ENCODE measurements at places on chromosomes 12 and 14.

GRCh38 chr14:73719791-73720190, 5.6 kb upstream of the PNMA1 start:
- DNase-seq = no peak

- no peak for DNase-seq
Measured at GRCh38 chr14:68111097-68111852, 291.7 kb downstream of the RAD51B start.

DNA sequence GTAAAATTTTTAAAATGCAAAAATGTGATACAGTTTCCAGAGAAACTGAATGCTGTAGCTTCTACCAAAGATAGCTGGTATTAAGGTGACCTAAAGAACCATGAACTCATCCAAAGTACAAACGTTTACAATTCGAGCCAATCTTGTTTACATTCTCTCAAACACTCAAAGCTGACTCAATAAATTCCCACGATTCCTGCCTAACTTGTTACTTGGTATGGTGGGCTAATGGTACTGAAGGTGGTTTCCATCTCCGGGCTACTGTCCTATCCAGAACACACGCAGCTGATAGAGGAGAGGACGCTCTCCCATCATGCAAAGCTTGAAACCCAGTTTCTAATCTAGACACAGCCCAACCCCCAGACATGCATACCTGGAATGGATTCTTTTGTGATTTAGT, 31.5 kb downstream of the RAD9B start:
- DNase-seq = no peak

GRCh38 chr12:52324153-52324444, 2.9 kb upstream of the KRT83 start:
- DNase-seq = no peak

DNA sequence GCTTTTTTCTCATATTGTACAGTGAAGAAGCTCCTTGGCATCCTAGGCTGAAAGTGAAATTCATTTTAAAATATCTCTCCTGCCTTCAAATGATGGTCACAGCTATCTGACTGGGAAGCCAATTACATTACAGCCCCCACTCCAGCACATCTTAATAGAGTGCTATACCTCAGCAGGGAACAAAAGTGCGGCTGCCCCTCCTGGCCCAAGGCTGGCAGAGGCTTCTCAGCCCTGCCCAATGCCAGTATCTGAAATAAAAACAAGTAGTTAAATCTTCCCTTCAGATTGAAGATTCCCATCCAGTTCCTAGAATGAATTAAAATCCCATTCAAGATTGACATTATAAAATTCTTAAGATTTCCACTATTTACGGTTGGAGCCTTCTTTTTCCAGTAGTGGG, 54.9 kb upstream of the GNG2 start:
- DNase-seq = no peak

DNA sequence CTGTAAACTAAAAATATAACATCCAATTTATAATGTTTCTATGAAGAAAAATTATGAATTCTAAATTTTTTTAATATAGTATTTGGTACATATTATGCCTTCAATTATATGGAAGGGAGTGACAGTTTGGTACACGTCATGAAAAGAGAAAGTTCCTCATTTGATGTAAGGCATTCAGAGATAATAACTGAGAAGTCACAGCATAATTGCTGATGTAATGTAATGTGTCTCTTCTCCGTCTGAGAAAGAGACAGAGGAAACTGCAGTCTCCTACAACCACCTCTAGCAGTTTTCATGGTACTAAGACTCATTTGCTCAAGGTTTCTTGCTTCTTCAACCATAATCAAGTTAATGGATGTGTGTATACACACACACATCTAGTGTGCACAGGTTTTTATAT, 2.3 kb upstream of the CD69 start:
- no peak for DNase-seq

GRCh38 chr12:23169012-23169695, 544.2 kb downstream of the ETNK1 start:
- no peak for DNase-seq

DNA sequence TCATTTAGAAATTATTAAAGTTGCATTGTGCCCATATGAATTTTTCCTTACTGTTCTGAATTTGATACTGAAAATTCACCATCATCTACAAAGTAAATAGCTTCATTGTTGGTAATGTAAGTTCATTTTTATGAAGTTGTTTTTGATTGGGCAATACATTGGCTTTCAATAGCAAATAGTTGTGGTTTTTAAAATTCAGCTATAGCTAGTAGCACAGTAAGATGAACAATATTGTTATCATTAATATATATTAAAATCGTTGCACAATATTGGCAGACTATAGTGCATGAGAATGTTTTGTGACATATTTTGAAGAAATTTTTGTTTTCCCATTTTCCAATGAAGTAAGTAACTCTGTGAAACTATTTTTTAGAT, 575.0 kb downstream of the PRKD1 start:
- DNase-seq = no peak

- DNase-seq = no peak
Measured at GRCh38 chr12:119222222-119222951, 43.7 kb downstream of the HSPB8 start.

DNA sequence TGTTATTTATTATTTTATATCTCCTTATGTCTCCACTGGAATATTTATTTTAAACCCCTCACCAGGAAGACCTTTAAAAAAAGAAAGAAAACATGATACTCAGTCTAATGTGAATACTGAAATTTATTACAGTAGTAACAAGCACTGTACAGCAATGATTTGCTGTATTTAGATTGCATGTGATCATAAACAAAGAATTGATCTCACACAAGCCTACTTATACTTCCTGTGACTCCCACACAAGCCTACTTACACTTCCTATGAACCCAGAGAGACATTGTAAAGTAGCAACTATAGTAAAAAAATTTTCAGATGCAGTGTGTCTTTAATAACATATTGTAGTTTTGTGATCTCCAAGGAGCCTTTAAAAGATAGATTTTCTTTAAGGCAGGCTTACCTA, 142.7 kb upstream of the SYT1 start:
- no peak for DNase-seq

- no peak for DNase-seq
Measured at GRCh38 chr12:116009805-116010204, 267.7 kb downstream of the MED13L start.

DNA sequence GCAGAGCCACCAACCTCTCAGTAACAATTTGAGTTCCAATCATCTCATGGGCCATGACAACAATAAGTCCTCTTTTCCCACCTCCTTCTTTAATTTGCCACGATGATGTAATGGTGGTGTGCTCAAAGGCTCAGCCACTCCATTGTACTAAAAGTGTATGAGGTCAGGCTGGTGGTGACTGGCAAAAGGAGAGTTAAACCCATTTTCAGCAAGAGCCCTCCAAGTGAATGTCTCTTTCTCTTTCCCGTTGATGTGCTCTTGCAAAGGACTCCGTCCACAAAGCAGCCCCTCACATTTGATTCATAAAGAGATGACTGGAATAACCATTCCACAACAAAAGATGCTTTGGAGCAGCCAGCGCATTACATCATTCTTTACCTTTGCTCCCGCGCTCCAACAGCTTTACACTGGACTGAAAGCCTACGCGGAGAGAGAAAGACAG, 41.6 kb downstream of the DUSP16 start:
- peak; percentile 61 for DNase-seq

GRCh38 chr12:541676-542324, 82.1 kb downstream of the B4GALNT3 start:
- no peak for DNase-seq

GRCh38 chr14:102421411-102422057, 58.8 kb downstream of the TECPR2 start:
- DNase-seq = no peak

DNA sequence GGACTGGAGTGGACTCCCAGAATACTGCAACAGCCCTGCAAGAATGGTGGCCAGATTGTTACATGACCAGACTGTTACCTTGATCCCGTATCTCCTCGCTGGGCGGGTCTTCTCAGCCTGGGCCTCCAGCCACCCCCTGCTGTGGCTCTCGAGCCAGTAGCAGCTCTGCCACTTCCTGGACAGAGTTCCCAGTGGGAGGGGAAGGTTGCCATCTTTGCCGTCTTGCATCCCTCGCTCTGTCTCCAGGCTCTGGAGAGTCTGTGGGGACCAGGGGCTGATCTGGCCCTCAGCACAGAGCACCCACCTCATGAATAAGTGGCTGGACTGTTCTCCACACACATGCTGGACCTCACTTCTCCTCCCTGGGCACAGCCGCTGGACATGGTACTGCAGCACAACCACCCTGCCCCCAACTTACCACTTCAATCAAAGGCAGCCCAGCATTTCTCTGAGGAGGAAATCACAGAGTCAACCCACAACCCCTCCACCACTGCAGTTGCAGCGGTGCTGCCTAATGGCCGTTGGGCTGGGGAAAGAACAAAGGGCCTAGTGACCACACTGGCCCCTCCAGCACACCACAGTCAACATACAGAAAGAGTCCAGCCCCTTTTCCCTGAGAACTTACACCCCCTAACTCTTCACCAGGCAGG, 6.9 kb upstream of the KLRF1 start:
- no peak for DNase-seq

GRCh38 chr12:1885082-1885596, 33.3 kb downstream of the CACNA2D4 start:
- DNase-seq = no peak

DNA sequence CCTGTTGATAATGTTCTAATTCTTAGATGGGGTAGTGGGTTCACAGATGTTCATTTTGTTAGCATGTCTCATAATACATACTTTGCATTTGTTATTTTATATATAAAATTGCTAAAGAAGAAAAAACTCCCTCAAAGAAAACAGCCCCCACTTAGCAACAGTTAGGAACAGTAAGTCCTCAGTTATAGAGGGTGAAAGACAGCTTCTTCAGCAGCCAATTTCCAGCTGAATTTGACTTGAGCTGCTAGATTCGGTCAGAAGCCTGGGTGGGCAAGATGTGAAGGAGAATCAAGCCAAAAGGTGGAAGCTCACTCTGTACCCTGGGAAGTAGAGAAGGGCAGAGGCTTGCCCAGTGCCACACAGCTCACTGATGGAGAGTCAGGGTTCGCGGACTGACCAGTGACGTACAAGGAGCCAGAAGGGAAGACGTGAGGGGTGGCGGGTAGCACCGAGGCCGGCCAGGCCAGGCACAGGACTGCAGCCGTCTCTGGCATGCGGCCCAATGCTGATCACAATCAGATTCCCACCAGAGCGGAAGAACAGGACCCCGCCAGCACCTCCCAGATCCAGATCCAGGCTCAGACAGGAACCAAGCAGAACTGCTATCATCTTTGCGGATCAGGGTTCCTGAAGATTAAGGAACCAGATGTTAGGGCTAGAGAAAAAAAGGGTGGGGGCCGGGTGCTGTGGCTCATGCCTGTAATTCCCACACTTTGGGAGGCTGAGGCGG, 30.4 kb upstream of the VWF start:
- no peak for DNase-seq

- DNase-seq = peak; percentile 5
Measured at GRCh38 chr14:49306152-49306751, 279.9 kb downstream of the RPS29 start.

DNA sequence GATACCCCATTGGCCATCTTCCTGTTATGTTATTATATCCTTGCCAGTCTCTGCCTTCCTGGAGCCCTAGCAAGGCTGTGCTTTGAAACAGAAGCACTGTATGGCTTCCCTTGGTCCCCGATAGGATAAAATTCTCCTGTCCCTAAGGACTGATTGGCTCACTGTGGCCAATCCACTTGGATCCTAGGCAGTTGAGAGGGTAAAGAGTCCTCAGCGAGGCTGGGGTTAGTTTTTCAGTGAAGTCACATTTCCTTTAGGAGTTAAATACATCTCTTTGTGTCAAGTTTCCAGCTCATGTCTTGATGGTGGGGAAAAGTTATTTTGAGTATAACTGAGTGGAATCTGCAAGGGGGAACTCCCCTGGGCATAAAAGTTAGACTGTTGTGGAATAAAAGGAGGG, 7.3 kb downstream of the AACS start:
- no peak for DNase-seq

GRCh38 chr14:31968107-31968810, 108.8 kb upstream of the ARHGAP5 start:
- DNase-seq = no peak

- DNase-seq = no peak
Measured at GRCh38 chr14:52780893-52781292, 10.5 kb downstream of the GNPNAT1 start.

DNA sequence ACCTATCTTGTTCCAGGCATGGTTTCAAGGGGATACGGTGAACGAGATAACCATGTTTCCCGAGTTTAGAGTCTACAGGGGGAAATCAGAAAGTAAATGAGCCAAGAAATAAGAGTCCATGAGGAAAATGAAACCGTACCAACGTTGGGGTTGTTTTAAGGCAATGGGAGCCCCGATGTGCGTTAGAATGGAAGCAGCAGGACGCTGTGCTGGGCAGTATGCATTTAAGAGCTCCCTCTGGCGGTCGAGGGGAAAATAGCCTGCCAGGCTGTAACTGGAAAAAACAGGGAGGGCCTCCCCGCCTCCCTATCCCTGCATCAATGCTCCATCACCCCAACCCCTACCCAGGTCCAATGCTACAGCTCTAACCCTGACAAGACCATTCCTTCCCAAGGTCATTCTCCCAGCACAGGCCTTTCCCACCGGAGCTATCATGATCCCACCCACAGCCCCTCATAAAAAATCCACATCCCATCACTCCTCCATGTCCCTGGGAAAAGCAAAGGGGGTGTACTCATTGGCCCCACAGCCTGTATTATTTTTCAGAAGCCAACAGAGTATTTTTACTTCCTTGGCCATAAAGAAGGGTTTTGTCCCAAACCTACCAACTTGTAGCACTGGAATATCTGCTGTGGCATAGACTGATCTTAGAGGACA, 226.3 kb upstream of the NOS1 start:
- peak; percentile 62 for DNase-seq

GRCh38 chr12:26374934-26375680, 179.7 kb downstream of the SSPN start:
- DNase-seq = no peak

- no peak for DNase-seq
Measured at GRCh38 chr12:12387501-12387900, 30.6 kb downstream of the BORCS5 start.

- DNase-seq = peak; percentile 86
Measured at GRCh38 chr12:124381456-124382296, 86.8 kb downstream of the RFLNA start.

DNA sequence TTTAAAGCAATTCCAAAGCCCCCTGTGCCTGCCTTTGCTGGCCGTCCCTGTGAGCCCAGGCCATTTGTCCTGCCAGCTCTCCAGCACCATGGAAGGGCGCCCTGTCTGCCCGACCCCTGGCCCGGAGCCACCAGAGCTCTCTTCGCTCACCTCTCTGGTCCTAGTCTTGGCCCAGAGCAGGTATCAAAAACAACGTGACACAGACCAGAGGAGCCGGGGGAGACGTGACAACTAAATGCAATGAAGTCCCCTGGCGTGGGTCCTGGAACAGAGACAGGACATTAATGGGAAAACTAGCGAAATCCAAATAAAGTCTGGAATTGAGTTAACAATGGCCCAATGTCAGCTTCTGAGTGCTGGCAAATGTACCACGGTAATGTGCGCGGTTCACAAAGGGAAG, 83.2 kb upstream of the DIO3 start:
- no peak for DNase-seq
